Anterior cingulate cortex (tissue), 58 donors: ENCODE measurements at places on chromosomes 5 and 9.

GRCh38 chr9:114186605-114187289, 31.4 kb downstream of the COL27A1 start:
- no peak for DNase-seq

- DNase-seq: no peak
These were observed 92.0 kb downstream of the SH3TC2 start for GRCh38 chr5:148970876-148971275.

DNA sequence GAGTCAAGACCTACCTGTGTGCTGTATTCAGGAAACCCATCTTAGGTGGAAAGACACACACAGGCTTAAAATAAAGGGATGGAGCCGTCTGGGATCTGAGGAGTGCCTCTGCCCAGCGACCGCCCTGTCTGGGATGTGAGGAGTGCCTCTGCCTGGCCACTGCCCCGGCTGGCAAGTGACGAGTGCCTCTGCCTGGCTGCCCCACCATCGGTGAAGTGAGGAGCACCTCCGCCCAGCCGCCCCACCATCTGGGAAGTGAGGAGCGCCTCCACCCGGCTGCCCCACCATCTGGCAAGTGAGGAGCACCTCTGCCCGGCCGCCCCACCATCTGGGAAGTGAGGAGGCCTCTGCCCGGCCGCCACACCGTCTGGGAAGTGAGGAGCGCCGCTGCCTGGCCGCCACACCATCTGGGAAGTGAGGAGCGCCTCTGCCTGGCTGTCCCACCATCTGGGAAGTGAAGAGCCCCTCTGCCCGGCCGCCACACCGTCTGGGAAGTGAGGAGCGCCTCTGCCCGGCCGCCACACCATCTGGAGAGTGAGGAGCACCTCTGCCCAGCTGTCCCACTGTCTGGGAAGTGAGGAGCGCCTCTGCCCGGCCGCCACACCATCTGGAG, 33.7 kb downstream of the SAXO1 start:
- no peak for DNase-seq

GRCh38 chr9:13596383-13596970, 317.0 kb upstream of the MPDZ start:
- no peak for DNase-seq

GRCh38 chr9:132235894-132236661, 74.2 kb downstream of the NTNG2 start:
- DNase-seq: no peak

DNA sequence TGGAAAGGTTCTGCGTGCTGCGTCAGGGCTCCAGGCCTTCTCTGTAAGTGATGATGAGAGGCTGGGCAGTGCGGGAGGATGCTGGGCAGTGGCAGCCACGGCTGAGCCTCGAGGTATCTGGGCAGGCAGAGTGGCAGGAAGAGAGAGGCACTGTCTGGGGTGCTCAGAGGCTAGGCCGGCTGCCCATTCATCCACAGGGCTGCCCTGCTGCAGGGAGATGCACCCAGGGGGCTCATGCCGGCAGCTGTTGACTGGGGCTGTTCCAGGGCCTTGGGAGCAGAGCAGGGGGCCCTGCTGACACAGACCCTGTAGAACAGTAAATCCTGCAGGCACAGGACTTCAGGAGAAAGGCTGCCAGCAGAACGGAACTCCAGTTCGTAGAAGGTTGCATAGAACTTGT, 88.8 kb downstream of the BOD1 start:
- no peak for DNase-seq

DNA sequence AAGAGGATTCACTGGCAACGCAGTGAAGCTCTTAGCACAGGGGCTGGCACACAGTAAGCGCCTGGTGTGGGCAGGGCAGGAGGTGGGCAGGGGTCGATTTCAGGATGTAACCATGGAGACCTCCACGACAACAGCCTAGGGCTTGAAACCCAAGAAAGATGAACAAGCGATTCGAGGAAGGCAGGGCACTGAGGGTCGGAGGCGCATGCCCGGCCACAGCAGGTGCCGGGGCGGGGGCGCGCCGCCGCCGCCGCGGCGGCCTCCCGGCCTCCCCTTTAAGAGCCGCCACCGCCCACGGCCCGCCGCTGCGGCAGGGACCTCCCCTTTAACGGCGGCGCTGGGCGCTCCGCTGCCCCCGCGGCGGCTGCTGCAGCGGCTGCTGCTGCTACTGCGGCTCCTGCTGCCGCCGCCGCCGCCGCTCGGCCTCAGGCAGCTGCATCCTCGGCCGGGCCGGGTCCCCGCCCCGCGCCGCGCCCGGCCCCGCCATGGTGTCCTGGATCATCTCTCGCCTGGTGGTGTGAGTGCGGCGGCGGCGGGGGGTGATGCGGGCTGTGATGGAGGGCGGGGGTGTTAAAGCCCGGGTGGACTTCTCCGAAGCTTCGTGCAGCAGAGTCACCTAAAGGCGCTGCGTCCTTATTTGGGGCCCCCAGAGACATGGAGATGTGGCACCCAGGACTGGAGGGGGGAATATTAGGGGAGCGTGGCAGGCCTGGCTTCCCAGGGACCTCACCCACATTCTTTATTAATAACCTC, at the start of gene REEP2:
Gene REEP2 (plus strand): TSS at position 334 of the 753 bp plus-strand sequence. CDS start 152 bp downstream, at position 486.
- DNase-seq: no peak

GRCh38 chr5:139863855-139864558, 68.4 kb downstream of the PSD2 start:
- DNase-seq: peak; percentile 35

DNA sequence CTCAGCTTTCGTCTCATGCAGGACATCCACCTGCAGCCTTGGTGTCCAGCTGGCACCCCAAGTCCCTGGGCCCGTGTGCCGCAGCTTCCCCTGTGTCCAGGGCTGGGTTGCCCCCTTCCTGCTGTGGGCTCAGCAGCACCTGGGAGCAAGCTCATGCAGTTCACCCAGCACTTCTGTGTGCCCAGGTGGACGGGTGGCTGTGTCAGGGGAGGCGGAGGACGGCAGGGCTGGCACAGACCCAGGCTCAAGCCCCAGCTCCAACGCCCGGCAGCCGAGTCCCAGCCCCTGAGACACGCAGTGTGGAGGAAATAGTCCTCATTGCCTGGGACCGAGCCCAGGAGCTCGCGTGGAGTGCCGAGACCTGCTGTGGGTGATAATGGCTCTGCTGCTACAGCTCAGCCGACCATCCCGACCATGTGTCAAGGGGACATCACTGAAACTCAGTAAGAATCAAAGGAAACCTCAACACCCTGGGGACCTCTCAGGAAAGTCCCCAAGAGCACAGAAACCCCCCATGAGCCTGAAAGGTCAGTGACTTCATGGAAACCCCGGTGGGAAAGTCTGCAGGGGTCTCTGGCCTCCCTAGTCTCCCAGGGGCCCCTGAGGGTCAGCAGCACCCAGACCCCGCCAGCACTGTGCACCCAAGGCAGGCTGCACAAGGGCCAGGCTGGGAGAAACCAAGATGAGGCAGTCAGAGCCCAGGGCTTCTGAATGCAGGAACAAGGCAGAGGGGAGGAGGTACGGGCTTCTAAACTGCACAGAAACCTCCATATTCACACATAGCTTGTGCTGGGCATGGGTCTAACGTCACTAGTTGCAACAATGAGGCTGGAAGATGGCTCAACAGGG, 38.8 kb downstream of the LPCAT1 start:
- DNase-seq: no peak

- no peak for DNase-seq
These were observed 378.3 kb downstream of the BRINP1 start for GRCh38 chr9:118990949-118991348.

DNA sequence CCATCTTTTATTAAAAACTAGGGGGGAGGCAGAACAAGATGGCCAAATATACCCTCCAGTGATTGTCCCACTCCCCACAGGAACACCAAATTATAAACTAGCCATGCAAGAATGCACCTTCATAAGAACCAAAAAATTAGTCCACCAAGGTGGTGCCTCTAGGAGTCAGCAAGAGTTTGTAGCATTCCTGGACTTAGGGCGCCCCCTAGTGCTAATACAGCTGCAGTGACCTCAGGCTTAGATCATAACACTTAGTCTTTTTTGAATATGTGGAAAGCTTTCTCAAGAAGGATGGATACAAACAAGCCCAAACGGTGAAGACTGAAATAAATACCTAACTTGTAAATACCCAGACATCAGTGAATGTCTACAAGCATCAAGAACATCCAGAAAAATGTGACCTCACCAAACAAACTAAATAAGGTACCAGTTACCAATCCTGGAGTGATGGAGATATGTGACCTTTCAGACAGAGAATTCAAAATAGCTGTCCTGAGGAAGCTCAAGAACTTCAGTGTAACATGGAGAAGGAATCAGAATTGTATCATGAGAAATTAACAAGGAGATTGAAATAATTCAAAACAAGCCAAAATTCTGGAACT, 19.3 kb downstream of the PPIP5K2 start:
- peak; percentile 34 for DNase-seq

GRCh38 chr9:2021731-2022130, 6.6 kb downstream of the SMARCA2 start:
- no peak for DNase-seq

GRCh38 chr5:76836181-76836580, 13.6 kb upstream of the S100Z start:
- no peak for DNase-seq

DNA sequence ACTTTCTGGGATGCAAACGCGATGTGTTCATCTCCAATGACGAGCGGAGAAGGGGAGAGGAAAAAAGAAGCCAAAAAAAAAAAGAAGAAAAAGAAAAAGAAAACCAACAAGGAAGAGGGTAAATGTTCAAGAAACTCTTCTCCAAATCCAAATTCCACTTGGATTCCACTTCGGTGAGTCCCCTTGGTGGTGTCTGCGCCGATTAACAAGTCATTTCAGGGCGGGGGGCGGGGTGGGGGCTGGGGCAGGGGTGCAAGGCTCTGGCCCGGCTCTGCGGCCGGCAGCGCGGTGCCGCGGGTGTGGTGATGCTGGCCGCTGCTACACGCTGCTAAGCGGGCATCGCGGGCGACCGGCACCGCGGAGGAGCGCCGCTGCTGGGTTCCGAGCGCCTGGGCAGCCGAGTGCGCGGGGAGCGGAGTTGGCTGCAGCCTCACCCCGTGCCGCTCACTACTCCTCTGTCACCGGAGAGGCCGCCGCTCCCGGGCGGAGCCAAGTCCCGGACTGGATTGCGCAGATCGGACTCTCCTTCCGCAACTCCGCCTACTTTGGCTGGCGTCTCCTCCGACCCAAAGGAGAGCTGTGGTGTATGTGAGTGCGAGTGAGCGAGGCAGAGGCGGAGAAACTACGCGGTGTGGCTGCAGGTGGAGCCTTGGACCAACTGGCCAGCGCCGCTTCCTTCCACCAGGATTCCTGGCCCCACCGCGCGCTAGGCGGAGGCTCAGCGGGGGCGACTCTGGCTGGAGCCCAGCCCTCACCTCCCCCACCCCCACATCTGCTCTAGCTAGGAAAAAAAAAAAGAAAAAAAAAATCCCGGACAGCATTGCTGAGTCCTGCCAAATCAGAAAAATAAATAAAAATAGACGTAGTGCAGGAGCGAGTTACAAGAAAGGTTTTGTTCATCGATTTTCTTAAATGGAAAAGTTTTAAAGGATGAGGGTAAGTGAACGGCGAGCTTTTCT, at the start of gene SEMA6A:
Gene SEMA6A (minus strand): TSS at position 457 of the 959 bp plus-strand sequence. CDS start 69,879 bp downstream, outside the sequence.
- DNase-seq: peak; percentile 88

- DNase-seq: no peak
These were observed 335.1 kb upstream of the PDE4D start for GRCh38 chr5:60228676-60229075.
